ENCODE measurements at places on chromosomes 12 and 14.
A peak's percentile ranks its signal among the peaks of the same experiment; 100 is the strongest.

DNA sequence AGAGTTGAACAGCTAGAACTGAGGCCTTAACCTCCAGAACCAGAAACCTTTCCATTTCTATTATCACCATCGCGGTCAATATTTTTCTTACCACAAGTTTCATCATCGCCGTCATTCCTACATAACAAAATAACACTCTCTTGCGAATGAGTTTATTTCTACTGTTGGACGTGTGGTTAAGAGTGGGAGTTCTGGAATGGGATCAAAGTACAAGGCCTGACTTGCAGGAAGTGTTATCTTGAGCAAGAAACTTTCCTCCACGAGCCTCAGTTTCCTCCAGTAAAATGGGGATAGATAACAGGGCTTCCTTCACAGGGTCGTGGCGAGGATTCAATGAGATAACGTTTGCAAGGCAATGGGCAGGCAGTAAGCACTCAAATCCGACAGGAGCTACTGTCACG lies 652 bp downstream of the SART3 start:
- peak; percentile 53 for DNase-seq

- no peak for DNase-seq
Measured at GRCh38 chr12:57891542-57892228, 45.2 kb upstream of the CTDSP2 start.

- no peak for DNase-seq
Measured at GRCh38 chr12:123934016-123934620, 38.5 kb downstream of the CCDC92 start.

- no peak for DNase-seq
Measured at GRCh38 chr14:89344920-89345254, 72.1 kb downstream of the FOXN3 start.

DNA sequence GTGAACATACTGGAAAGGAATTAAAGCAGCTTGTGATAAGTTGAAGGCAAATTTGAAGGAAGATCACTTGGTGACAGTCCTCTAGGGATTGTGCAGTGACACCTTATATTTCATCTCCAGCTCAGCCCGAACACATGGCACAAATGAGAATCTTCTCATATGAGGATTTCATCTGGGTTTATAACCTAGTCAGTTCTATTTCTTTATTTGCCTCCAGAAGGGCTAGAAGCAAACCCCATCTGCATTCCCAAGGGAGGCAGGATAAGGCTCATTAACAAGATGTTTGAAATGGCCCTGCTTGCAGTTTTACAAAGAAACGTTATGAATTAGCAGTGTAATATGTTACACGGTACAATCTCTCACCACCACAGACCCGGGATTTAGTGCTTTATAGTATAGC lies 90.7 kb upstream of the KRR1 start:
- DNase-seq: no peak
